ENCODE measurements at places on chromosomes 2 and 18. TPM values are rescaled to one million over a fixed set of nuclear protein-coding genes. Genes with fewer than 3 reads are reported as not detected.

Gene INHA
- total RNA-seq, result not detected

Gene HDLBP
- total RNA-seq, result 272 TPM

DNA sequence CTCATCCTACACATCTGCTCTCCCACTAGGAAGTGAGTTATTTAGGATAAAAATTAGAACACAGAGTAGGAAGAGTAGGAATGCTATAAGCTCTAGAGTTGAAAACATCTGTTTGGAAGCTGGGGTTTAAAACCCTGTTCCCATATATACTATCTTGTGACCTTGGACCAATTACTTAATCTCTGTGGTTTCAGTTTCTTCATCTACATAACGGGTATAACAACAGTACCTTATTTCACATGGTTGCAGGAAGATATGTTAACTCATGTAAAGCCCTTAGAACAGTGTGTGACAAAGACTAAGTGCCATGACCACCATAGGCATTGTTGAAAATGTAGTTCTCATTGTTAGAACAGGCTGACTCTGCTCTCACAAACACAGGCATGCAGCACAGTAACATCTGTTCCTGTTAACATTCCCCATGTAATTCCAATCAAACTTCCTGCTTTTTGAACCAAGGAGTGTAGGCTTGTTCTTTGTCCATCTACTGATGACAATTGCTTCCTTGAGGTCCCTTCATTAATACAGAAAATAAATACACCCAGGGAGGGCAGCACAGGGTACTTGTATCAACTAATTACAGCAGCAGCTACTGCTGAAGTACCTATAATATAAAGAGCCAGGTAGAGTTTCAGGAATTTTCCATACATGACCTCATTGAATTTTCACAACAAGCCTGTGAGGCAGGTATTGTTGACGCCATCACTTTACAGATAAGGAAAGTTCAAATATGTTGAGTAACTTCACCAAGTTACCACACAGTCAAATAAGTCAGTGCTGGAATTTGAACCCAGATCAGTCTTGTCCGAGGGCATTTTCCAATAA, 204.2 kb downstream of the L3MBTL4 start:
- DNase-seq, result no peak

DNA sequence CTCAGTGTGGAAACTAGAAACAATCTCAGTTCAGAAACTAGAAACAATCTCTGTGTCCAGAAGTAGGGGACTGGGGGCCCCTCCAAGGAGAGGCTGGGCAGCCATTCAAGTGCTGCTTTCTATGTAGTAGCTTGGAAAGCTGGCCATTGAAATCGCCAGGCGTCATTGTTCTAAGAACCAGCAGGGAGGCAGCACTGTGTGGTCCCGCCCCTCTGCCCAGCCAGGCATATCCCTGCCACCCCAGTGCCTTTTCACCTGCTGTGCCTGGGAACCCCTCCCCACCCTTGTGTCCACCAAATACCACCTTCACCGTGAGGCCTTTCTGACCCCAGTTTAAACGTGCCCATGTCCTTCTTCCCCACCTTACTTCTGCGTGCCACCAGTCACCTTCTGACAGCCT, 221.6 kb downstream of the GBX2 start:
- DNase-seq, result no peak

DNA sequence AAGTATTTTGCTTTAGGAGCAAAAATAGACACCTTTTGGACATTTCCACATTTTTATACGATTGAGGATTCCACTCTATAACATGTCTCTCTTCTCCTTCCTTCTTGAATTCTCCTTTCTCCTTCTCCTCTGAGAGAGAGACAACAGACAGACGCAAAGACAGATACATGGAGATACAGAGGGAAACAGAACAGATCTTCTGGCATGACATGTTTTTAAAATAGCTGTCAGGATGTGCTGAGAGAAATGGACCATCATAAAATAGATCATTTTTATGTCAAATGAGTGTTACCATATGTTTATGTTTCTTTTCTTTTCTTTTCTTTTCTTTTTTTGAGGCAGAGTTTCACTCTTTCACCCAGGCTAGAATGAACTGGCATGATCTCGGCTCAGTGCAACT, 44.4 kb upstream of the ZNF532 start:
- no peak for DNase-seq

DNA sequence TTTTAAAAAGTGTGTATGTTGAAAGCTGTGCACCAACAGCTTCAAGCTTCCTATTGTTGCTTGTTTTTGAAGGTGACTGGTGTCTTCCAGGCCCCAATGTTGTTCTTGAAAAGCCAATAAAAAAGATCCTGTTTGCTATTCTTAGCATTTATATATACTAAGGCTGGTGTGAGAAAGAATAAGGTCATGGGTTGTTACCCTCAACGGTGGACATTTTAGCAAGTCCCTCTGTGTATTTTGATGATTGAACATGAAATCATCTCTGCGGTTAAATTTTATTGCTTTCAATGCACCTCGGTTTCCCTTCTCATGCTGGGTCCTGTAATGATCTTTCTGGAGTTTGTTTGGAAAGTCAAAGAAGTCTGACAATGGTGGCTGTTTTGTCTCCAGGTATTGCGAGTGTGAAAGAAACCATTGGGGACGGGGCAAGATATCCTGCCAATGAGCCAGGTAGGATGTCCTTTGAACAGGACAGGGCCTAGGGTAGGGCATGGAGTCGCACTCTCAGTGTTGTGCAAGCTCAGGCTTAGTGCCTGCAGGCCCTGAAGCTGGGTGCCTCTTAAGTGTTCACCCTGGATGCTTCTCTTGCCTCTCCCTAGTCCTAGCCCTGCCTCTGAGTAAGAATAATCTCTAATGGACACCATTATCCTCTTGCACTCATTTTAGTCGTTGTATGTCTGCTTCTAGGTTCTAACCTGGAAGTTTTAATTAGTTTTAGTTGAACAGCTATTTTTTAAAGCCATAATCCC, 16.0 kb upstream of the KLF7 start:
- DNase-seq, result no peak

DNA sequence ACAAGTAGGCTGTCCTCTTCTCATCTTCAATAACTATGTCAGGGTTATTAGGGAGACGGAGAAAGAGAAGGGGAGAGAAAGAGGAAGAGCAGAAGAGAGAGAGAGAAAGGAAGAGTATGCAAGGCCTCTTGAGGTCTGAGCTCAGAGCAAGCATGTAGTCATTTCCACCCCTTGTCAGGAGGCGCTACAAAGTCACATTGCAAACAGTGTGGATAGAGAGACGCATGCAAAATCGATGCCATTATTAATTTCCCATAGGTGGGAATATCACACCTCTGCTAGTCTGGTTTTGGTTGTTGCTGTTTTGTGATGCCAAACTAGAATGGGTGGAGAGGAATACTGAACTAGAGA, 24.2 kb upstream of the SERPINE2 start:
- no peak for DNase-seq

Gene ANKRD39
- total RNA-seq, result 17.2 TPM

- DNase-seq, result no peak
These were observed 221.9 kb downstream of the ZNF407 start for GRCh38 chr18:74819433-74820059.
